ENCODE measurements at places on chromosomes 2 and 18. TPM values are rescaled to one million over a fixed set of nuclear protein-coding genes. Genes with fewer than 3 reads are reported as not detected.

Gene GPR75
- total RNA-seq, result 1.1 TPM

Gene C1QL2
- not detected for total RNA-seq

Gene SLC40A1
- 9.5 TPM for total RNA-seq

Gene TDRD15
- not detected for total RNA-seq

Gene ARHGEF33
- total RNA-seq, result 1.5 TPM

Gene SLC4A3
- total RNA-seq, result 9.5 TPM

Measured in uterine smooth muscle cell (primary cell).